ENCODE measurements at places on chromosomes 12 and 14.
A peak's percentile ranks its signal among the peaks of the same experiment; 100 is the strongest.

GRCh38 chr14:98944989-98945388 is 327.0 kb downstream of the BCL11B start:
- DNase-seq, result no peak

- no peak for DNase-seq
Observed at GRCh38 chr12:108321688-108322087, 17.4 kb downstream of the CMKLR1 start.

GRCh38 chr14:51993285-51993920 is 4.1 kb downstream of the RTRAF start:
- no peak for DNase-seq

- no peak for DNase-seq
Observed at GRCh38 chr12:16603260-16603915, 2.6 kb downstream of the LMO3 start.

- DNase-seq, result no peak
Observed at GRCh38 chr14:94532447-94532846, 23.2 kb upstream of the SERPINA12 start.

GRCh38 chr14:86892152-86892956 is 1100.6 kb downstream of the GALC start:
- DNase-seq, result no peak

DNA sequence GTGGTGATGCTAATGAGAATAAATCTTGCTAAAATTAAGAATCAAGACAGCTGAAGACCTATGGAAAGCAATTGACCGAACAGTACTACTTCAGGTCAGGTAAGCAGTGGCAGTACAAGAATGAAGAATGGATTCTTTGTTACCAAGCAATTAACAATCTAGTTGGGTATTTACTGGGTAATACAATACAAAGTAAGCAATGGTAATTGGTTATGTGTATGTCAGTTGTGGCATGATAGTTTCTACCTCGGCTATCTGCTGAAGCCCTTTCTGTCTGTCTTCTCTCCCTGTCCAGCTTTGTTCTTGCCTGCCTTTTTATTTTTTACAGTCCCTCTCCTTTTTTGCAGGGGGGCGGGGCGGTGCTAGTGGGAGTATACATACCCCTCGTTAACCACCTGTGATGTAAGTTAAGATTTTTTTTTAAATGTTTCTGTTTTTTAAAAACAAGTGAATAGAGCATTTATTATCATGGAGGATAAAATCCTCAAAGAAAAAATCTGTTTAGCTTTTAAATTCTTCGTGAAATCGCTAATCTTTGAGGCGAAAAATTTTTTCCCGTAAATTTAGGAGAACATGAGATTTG is 75.9 kb downstream of the RCOR1 start:
- no peak for DNase-seq

DNA sequence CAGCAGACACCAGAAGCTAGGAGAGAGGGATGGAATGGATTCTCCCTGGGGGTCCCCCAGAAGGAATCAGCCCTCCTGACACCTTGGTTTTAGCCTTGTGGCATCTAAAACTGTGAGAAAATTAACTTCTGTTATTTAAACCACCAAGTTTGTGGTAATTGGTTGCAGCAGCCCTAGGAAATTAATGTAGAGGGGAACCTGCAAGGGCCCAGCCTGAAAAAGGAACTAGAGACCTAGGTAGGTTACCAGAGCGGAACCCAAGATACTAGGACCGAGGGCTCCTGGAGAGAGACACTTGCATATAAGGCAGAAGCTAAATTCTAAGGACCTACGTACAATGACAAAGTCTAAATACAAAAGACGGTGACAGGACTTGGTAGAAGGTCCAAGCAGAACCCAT is 8.1 kb upstream of the DENND5B start:
- DNase-seq, result no peak

- no peak for DNase-seq
Observed at GRCh38 chr12:82593901-82594396, 92.8 kb upstream of the TMTC2 start.

DNA sequence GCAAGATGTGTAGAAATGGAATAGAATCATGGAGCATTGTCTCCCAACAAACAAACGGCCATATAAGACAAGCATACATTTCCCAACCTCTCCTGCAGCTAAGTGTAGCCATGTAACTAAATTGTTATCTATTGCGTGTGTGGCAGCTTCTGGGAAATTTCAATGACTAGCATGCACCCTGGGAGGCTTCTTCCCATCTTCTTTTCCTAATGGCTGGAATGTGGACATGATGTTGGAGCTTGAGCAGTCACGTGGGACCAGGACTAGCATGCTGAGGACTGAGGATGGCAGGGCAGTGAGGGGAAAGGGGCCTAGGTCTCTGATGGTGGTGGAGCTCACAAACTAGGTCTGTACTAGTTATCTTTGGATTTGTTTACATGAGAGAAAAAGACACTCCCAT is 21.7 kb upstream of the CTDSP2 start:
- no peak for DNase-seq

GRCh38 chr12:32043928-32044549 is 62.6 kb upstream of the BICD1 start:
- DNase-seq, result no peak

DNA sequence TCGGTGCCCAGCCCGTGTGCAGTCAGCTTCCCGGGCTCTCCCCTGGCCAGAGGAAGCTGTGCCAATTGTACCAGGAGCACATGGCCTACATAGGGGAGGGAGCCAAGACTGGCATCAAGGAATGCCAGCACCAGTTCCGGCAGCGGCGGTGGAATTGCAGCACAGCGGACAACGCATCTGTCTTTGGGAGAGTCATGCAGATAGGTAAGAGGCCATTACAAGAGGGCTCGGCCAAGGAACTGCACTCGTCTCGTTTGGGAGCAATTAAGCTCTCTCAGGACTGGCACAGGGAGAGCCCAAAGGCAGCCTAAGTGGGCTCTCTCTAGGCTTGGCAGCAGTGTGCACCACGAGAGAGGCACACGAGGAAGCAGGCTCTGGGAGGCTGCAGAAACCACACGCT is 3.7 kb downstream of the WNT5B start:
- no peak for DNase-seq

DNA sequence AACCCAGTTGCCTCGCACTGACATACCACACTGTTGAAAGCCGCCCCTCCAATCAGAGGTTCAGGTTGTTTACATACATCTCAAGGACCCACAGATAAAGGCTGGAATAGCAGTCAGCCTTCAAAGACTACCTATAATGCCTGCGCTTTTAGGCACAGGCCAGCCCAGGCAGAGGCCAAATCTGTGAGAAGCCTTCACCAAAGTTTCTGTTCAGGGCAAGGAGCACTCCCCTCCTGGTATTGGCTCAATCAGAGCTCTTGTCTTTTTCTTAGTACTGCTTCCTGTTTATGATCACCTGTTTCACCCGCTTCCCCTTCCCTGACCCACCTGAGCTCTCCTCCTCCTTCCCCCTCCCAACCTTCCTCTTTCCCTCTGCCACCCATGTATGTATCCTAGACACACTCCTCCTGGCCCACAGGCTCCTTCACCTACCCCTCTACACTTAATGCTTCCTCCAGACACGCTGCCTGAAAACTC is 34.8 kb downstream of the DUSP16 start:
- DNase-seq, result no peak

DNA sequence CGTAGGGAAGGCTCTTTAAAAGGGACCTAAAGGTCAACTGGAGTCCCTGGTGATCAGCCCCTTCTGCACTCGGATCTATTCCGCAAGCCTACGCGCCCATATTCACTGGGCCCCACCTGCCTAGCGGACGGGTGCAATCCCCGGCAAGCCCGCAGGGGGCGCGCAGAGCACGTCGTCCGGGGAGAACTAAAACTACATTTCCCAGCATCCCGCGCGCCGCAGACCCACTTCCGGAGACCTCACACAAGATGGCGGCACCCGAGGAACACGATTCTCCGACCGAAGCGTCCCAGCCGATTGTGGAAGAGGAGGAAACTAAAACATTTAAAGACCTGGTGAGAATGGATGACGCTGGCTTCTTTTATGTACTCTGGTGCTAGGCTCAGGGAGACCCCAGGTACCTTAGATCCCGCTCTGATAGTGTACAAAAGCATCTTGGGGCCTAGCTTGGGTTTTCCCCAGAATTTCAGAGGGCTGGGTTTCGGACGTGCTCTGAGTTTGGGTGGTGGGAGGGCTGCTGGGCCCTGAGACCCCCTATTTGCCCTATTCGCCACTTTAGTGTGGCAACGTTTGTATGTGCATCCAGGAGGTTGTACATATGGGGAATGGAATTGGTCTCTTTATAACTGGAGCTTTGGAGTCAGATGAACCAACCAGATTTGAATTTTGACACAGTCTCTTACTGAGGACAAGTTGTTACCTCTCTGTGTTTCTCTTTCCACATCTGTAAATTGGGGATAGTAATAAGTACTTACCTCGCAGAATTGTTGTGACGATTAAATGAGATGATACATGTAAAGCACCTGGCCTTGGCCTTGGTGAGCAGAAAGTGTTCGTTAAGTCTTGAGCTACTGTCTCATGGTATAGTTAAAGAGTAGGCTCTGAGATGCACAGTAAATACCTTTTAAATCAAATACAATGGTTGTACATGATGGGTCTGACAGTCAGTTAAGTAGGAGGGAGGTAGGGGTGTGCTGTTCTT is at the start of gene DDX47:
TSS of gene DDX47 (plus strand) at position 227 of the 982 bp plus-strand sequence. CDS start at position 249, 22 bp downstream.
- DNase-seq, result peak; percentile 65

DNA sequence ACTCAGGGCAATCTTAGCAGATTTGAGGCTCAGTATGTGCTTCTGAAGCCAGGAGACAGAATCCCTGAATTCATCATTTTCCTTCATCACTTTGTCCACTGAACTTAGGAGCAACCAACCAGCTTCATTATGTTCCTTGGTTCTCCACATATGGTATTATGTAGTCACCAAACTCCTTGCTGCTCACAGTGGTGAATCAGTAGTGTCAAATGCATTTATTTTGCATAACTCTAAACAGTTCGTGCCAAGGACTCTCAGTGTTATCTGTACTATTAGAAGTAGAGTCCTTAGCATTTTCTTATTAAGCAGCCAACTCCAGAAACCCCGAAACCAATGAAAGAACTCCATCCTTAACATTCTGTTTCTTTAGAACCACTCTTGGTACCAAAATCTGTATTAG is 466.9 kb upstream of the RGS6 start:
- no peak for DNase-seq

DNA sequence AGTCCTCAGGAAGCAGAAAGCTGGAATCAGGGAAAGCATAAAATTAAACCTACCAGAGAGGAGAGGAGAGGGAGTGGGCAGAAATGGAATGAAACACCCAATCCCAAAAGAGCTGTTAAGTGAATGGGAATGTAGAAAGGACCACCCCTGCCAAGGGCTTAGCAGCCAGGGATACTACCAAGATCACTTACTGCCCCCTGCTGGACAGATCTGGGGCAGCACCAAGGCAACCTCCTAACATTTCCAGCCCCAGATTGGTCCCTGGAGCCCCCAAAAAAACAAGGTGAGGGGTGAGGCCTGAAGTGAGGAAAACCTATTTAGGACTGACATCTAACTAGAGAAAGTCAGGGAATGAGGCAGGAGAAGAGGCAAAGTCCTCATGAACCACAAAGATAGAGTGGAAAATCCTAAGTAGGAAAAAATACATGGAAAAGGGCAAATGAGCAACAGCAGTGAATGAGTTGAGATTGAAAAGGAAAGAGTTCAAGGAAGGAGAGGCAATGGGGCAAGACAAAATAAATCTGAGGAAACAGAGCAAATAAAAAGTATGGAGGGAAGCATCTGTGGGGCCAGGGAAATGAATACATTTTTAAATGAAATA is 11.2 kb upstream of the FKBP11 start:
- DNase-seq, result peak; percentile 71

GRCh38 chr14:40599725-40600124 is 1007.0 kb upstream of the LRFN5 start:
- no peak for DNase-seq

DNA sequence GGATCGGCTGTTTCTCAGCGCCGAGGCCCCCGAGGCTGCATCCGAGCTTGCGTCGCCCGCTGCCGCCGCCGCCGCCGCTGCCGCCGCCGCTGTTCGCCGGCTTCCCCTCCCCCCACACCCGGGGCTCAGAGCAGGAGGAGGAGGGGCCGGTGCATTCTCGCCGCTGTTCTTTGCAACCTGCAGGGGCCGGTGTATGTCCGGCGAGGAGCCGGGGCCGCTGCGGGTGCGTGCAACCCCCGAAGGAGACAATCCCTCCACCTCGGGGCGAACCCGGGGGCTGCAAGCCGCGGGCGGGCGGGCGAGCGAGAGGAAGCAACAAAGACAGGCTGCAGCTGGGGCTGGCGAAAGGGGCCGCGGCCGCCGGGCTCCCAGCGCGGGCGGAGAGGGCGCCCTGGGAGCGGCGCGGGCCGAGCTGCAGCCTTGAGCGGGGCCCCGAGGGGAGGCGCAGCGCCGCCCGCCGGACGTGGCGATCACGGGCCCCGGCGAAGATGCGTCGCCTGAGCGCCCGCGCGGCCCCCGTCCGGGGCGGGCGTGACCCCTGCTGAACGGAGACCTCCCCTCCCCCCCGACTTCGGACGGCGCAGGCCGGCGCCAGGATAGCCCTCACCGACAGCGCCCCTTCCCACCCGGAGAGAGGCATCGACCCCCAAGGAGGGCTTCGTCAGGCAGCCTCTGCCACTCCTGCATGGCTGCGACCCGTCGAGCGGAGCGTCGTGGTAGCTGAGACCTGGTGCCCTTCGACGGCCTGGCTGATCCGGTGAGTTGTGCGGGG is 702 bp downstream of the FAM222A start:
- peak; percentile 59 for DNase-seq

GRCh38 chr12:41950455-41950854 is 194.2 kb downstream of the GXYLT1 start:
- DNase-seq, result no peak

DNA sequence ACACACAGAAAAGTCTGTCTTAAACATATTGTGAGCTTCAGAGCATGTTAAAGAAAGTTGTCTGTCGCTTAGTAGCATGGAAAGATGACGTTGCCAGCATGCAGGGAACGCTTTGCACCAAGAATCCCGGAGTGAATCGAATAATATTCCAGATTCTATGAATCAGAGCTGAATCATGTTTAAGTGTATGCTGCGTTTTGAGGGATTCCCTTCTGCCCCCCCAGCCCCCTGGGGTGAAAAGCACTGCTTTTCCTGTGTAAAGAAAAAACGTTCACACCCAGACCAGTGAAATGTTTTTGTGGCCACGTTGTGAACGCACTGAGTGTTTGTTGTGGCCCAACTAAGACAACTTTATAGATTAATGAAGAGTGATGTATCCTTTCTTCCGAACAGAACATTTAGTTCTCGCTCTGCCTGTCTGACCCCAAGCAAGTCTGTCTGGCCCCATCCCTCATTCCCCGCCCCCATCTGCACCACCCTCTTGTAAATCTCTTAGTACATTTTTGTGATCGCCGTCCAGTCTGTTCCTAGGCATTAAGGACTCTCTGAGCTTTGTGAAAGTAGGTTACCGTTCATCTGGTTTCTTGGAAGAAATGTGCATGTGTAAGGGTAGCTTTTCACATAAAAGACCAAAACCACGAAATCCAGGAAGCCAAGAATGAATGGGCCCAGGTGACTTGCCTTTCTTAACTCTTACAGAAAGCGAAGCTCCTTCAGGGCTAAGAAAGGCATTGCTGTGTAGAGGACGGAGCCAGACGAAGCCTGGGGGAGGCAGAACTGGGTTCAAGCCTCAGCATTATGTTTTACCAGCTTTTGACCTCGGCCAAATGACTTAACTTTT is 103.0 kb downstream of the SAMD4A start:
- DNase-seq, result no peak
